ENCODE measurements at places on chromosomes 2 and 18.

DNA sequence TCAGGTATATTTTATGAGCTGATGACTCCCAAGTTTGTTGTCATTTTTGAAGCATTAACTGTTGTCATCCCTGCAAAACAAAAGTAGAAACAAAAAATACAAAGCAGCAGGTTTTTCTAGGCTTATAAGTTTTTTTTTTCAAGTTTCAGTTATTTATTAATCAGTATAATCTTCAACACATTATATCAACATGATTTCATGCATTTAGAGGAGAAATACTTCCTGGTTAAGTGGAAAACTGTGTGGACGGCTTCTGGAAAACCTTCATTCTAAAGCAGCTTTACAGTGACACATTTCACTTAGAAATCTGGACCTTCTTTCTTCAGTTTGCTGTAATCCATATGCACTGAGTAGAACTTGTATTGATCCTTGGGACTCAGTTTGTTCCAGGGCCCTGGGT is 34.6 kb upstream of the CD28 start:
- DNase-seq: no peak

GRCh38 chr2:159879051-159879604 is 81.1 kb upstream of the CD302 start:
- DNase-seq: no peak

GRCh38 chr2:52135235-52135634 is 1103.3 kb upstream of the NRXN1 start:
- no peak for DNase-seq

GRCh38 chr2:51329512-51329911 is 297.6 kb upstream of the NRXN1 start:
- DNase-seq: no peak

- DNase-seq: no peak
These were observed 694.9 kb downstream of the KCNJ3 start for GRCh38 chr2:155393406-155393805.

GRCh38 chr2:74415762-74416395 is 5.5 kb downstream of the C2orf81 start:
- DNase-seq: no peak

GRCh38 chr2:58925676-58926081 is 684.6 kb upstream of the FANCL start:
- DNase-seq: no peak

DNA sequence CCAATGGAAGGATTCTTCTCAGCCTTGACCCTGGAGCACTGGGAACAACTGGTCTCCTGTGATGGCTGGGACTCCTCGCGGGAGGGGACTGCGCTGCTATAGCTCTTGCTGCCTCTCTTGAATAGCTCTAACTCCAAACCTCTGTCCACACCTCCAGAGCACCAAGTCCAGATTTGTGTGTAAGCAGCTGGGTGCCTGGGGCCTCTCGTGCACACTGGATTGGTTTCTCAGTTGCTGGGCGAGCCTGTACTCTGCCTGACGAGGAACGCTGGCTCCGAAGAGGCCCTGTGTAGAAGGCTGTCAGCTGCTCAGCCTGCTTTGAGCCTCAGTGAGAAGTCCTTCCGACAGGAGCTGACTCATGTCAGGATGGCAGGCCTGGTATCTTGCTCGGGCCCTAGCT is 28.8 kb downstream of the LIPG start:
- DNase-seq: no peak

- DNase-seq: no peak
These were observed 25.6 kb downstream of the GNLY start for GRCh38 chr2:85719609-85720240.

Measured in CD4-positive, alpha-beta memory T cell (primary cell).